ENCODE measurements at places on chromosomes 6 and 20.
A peak's percentile ranks its signal among the peaks of the same experiment; 100 is the strongest.

- peak; percentile 93 for DNase-seq
These were observed 89.4 kb downstream of the GRM4 start for GRCh38 chr6:34056305-34057108.

GRCh38 chr6:152195896-152196295 is 388.4 kb downstream of the ESR1 start:
- DNase-seq, result no peak

DNA sequence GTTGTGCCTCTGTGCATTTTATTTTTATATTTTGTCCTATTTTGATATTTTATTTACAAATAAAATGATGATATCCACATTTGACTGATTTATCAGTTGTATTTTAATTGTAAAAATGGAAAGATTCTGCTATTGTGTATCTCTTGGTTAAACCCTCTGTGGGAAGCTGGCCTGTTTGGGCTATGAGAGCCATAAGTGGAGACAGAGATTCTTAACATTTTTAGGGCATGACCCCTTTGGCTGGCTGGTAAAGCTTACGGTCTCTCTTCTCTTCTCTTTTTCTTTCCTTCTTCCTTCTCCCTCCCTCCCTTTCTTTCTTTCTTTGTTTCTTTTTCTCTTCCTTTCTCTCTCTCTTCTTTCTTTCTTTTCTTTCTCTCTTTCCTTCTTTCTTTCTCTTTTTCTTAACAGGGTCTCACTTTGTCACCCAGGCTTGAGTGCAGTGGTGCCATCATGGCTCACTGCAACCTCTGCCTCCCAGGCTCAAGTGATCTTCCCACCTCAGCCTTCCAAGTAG is 172.3 kb upstream of the CDYL start:
- no peak for DNase-seq

DNA sequence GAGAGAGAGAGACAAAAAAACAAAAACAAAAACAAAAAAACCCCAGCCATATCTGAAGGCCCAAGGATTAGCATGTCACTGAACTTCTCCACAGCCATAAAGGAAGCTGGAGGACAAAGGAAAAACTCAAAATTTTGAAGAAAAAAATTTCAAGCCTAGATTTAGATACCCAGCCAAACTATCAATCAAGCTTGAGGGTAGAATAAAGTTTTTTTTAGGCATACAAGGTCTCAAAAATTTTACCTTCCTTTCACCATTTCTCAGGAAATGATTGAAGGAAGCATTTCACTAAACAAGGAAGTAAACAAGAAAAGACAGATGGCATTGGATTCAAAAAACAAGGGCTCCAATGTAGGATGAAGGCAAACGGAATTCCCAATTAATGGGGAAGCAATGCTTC is 52.1 kb downstream of the KCNK5 start:
- no peak for DNase-seq

DNA sequence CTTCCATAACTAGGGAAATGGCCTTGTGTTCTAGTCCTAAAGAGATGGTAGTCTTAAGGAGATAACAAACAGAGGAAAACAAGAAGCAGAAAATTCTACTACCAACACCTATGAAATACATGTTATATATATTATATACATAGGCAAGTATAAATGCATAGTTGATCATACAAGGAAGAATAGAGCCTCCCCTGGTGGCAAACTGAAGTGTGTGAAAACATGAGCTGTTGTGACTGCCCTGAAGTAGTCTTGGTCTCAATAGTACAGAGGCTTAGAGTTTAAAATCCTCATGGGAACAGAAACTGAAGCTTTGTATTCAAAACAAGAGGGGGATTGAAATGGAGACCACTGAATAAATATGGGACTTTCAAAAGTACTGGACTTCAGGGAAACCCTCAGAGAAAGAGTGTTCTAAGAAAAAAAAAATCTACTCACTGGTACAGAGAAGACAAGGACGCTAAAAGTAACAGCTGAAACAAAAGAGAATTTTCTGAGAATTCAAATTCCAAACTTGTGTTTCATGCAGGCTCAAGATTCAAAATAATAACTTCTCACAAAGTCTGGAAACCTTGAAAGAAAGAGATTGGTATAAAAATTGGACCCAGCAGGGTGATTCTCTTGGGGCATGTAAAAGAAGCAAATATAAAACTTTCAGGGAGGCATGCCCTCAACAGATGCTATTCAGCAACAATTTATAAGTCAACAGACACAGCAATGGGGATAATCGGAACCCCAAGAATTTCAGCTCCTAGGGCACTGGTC is 59.7 kb upstream of the SAMD3 start:
- peak; percentile 49 for DNase-seq

DNA sequence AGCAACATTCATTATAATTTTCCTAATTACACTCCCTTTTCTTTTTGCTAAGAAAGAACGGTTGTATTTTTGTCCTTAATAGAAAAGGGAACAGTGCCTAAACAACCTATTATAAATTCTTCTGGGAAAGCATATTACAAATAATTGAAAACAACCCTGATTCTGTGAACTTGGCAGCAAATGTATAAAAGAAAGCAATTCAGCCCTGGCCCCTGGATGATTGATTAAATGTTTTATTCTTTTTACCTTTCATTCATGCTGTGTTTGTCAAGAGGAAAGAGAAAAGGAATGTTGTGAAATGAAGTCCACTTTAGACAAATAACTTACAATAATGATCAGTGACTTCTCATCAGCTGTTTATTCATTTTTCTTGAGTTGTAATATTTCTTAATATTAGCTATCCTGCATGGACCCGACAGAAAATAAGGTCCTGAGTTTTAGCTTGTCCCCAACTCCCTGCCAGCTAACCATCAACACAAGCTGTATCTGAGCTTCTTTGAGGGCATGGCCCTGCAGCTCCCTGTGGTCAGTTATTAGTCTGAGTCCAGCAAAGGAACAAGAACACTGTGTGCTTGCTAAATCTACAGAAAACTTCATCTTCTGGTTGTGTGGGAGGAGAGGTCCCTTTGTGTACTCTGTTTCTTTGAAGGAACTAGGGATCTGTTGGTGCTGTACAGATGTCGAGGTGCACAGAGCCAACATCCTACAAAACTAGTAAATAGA is 248.2 kb downstream of the LAMA2 start:
- DNase-seq, result no peak

- DNase-seq, result no peak
These were observed 94.5 kb upstream of the ANKEF1 start for GRCh38 chr20:9940329-9940728.

- no peak for DNase-seq
These were observed 108.9 kb downstream of the THEMIS start for GRCh38 chr6:127791779-127792528.

DNA sequence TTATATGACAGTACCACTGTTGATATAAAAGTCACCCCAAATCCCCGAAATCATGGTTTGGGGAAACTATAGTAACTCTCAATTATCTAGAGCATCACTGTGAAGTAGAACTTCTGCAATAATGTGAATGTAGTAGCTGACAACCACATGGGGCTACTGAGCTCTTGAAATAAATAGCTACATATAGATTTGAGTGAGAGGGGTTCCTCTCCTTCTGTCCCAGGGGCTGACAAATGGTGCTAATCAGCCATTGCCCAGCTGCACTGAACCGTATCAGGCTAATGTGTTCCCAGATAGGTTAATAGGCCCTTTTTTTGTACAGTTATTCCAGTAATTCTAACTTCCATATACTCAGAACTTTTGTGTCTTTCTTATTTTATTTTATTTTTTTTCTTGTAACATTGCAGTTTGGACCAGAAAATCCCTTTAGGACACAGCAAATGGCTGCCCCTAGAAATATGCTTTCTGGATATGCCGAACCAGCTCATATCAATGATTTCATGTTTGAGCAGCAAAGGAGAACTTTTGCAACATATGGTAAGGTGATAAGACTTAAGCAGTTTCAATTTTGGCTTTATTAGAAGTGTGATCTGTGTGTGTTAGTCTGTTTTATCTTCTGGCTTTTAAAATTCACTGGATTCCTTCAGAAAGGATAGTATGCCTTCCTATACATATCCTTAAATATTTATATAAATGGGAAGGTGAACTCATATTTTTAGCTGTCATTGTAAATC is 21.1 kb downstream of the CDC40 start:
- DNase-seq, result no peak

GRCh38 chr6:24933868-24934401 is 1.8 kb downstream of the RIPOR2 start:
- DNase-seq, result peak; percentile 83

- no peak for DNase-seq
These were observed 7.1 kb downstream of the NHLRC1 start for GRCh38 chr6:18115356-18115755.

DNA sequence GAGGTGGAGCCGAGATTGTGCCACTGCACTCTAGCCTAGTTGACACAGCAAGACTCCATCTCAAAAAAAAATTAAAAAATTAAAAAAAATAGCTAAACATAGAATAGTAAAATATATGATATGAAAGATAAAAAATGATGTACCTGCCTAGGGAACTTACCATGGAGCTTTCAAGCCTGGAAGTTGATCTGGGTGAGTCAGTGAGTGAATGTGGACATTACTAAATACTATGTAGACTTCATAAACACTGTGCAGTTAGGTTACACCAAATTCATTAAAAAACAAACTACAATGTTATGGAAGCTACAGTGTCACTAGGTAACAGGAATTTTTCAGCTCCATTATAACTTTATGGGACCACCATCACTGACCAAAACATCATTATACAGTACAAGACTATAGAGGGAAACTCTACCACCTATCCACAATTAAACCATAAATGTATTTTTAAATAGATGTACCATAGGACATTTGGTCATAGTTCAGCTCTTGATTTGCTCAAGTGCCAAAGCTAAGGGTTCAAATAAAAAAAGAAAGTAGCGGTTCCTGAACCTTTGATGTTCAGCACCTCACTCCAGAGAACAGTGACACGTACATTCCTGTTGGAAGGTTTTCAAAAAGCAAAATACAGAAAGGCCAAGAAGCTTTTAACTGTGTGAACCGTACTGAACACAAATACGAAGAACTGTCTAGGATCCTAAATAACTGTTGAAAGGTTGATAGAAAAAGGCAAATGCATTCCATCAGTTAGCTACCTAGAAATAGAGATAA is 52.4 kb upstream of the SPDEF start:
- no peak for DNase-seq

DNA sequence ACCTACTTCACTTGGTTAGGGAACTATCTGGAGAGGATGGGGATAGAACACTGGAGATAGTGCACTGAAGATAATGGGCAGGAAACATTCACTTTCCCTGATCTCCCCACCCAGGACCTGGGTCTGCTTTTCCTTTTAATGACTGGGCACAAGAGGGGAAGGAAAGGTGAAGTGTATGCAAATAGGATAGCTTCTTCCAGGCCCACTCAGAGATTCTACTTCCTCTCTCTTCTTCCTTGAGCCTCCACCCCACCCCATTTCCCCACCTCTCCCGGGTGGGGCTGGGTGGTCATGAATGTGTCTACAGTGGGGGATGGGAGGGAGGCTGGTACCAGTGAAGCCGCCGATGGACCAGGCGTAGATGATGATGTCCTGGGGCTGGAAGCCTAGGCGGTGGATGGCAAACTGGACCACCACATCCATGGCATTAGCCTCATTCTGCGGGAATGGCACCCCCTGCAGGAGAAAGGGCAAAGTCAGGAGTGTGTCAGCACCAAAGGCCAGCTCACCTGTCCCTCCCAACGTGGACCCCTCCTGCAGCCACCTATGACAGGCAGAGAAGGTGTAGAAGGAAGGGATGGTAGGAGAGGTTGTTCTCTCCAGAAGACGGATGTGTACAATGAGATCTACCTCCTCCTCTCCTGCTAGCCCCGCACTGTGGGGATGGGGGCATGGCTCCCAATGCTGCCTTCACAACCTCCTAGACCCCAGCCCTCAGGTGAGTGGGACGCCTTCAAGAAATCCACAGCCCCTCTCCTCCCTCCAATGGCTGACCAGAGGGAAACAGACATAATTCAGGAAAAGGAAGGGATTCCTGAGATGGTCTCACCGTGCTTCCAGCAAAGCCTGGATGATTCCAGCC is 8.6 kb upstream of the LY6G5C start:
- no peak for DNase-seq

DNA sequence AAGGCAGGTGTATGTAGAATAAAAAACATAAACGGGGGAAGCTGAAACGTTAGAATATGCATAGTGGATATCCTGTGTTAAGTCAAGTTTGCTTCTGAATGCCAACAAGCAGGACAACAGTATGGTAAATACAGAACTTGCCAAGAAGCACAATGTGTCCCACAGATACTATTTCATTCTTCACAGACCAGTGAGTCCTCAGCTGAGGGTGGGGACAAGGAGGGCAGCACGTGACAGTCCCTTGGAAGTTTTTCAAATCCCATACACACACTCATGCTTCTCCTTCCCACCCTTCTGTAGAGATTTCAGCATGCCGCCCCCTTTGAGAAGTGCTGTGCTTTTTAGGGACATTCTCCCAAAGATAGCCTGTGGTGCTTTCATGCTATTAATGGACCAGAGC is 268.5 kb upstream of the ECI2 start:
- no peak for DNase-seq

DNA sequence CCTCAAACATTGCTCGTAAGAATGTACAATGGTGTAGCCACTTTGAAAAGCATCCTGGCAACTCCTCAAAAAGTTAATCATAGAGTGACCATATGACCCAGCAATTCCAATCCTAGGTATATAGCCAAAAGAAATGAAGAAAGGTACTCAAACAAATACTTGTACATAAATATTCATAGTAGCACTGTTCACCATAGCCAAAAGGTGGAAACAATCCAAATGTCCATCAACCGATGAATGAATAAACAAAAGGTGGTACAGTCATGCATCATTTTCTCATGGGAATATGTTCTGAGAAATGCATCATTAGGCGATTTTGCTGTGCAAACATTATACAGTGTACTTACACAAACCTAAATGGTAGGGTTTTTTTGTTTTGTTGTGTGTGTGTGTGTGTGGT is 74.4 kb upstream of the TBC1D7 start:
- no peak for DNase-seq

GRCh38 chr20:24747010-24747712 is 201.9 kb upstream of the CST7 start:
- peak; percentile 46 for DNase-seq

- DNase-seq, result no peak
These were observed 73.3 kb downstream of the OPRM1 start for GRCh38 chr6:154112181-154112809.

DNA sequence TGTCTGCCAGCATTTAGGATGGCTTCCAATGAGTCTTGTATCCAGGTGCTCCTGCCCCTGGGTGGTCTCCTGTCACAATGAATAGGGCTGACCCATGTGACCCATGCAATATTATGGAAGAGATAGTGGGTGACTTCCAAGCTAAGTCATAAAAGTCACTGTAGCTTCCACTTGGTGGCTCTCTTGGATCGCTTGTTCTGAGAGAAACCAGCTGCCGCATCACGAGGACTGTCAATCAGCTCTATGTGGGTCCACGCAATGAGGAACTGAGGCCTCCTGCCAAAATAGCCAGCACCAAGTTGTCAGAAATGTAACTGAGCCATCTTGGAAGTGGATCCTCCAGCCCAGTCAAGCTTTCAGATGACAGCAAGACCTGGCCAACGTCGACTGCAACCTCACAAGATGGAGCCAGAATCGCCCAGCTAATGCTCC is 14.9 kb upstream of the MATN4 start:
- no peak for DNase-seq

Measured in neural progenitor cell (in vitro differentiated cells).